Posterior cingulate gyrus (tissue), 11 donors: ENCODE measurements at places on chromosomes 12 and 14.

DNA sequence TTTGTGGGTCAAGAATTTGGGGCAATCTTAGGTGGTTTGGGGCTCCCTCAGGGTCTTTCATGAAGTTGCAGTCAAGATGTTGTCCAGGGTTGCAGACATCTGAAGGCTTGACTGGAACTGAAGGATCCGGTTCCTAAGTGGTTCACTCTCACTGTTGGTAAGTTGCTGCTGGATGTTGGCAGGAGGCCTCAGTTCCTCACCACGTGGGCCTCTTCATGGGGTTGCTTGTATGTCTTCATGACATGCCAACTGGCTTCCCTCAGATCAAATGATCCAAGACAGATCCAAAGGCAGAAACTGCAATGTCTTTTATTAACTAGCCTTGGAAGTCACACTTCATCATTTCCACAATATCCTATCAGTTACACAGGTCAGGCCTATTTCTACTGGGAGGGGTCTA, 49.2 kb downstream of the ARF6 start:
- no peak for DNase-seq

GRCh38 chr12:47437570-47437969, 268.3 kb downstream of the RPAP3 start:
- no peak for DNase-seq

- no peak for DNase-seq
Measured at GRCh38 chr14:50056435-50056834, 59.9 kb downstream of the VCPKMT start.

DNA sequence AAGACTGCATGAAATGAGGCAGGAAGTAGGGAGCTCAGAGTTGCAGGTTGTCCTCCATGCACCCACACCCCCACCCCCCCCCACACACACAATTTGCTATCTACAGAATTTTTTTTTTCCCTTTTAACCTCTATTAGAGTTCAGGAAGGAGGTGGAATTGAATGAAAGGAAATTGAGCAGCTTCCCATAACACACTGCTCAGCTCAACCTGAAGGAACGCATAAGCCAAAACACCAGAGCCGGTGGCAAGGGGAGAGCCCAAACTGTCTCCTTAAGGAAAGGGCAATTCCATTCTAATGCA, 74.1 kb downstream of the NUAK1 start:
- DNase-seq, result no peak

GRCh38 chr12:6158255-6158654, 33.8 kb upstream of the VWF start:
- no peak for DNase-seq

- DNase-seq, result no peak
Measured at GRCh38 chr14:61211476-61212255, 69.5 kb downstream of the TMEM30B start.

GRCh38 chr14:42428996-42429395, 822.3 kb downstream of the LRFN5 start:
- DNase-seq, result no peak

GRCh38 chr12:113169697-113170096, 15.6 kb downstream of the DDX54 start:
- no peak for DNase-seq

- no peak for DNase-seq
Measured at GRCh38 chr12:64672925-64673409, 62.7 kb downstream of the RASSF3 start.
